ENCODE measurements at places on chromosomes 12 and 14.
A peak's percentile ranks its signal among the peaks of the same experiment; 100 is the strongest.

DNA sequence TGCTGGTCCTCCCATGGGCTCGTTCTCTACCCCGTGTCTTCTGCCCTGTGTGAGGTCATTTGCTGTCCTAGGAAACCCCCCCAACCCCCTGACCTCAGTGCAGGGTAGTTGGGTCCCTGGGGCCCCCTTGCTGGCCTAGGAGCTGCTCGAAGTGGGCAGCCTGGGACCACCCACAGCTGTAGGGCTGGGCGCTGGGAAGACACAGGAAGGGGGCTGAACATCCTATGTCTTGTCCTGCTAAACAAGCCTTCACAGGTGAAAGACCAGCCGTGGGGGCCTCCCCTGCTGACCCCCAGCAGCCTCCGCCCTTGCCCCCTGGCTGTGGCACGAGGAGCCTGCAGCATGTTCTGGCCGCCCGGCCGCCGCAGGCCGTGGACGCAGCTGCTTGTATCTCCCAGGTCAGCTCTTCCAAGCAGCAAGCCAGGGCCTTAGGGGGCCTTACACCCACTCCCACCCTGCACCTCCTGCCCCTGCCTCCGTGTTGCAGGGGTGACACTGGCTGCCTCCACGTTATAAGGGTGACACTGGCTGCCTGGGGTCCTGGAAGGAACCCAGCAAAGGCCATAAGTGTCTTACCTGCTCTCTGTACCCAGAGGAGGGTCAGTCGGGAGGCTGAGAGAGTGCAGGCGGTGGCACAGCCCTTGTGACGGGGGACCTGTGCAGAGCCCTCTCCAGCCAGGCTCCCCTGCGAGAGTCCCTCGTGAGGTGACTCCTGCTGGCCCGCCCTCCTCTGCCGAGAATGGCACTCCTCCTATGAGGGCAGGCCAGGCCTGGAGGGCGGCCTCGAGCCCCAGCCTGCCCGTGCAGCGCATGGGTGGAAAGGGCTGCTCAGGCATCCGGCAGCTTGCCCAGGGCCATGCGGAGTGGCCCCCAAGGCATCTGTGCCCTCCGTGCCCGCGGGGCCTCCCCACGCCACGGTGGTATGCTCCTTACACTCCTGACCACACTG, 11.5 kb upstream of the TEX22 start:
- DNase-seq, result no peak

DNA sequence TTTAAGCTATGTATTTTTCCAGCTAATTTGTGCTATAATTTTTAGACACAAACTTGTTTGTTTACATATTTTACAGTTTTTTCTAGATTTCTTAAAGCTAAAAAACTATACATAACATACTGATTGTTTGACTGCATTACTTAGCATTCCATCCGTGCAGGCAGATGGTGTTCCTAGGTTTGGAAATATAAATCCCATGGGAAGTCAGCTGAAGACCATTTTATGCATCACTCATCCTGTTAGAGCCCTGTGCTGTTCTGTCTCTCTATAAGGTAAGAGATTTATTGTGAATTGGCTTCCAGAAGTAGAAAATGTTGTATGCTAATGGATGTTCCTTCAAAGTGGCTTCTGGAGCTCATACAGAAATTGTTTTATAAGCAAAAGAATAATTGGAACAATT, 31.1 kb downstream of the RMST start:
- DNase-seq, result no peak

DNA sequence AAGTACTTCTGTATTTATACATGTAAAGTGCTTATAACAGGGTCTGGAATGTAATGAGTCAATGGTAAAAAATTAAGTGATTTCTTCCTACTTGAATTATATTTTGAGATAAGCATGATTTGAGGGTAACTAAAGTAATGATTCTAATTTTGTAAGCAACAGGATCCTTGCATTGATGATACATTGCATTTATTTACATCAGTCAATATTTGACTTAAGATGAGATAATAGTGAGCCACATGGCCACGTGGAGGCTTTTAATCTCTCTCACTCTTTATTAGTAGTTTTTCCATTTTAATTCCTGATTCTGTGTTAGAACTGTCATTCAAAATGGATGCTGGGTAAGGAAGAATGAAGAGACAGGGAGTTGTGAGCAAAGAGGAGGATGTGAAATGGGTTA, 298.1 kb upstream of the PRICKLE1 start:
- no peak for DNase-seq

DNA sequence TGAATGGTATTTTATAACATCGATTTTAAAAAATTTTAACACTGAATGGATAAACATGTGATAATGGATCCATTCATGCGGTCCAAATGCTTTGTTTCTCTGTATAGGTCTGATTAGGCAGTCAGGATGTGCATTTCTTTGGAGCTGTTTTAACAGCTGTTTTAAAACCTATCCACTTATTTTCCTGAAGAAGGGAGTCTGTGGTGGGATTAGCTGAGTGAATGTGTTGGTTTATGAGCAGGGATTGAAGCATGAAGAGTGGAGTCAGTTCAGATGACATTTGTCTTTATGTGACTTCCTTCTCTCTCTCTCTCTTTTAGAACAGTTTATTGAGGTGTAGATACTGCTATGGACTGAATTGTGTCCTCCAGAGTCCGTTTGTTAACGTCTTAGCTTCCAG, 37.7 kb downstream of the GLT8D2 start:
- DNase-seq, result no peak

GRCh38 chr12:69583203-69583602, 2.1 kb upstream of the CCT2 start:
- DNase-seq, result peak; percentile 21

- DNase-seq, result no peak
These were observed at the start of gene INF2 for GRCh38 chr14:104689109-104689880. TSS of gene INF2 (plus strand) at chr14:104689618. CDS start at chr14:104701366, 11,748 bp downstream.

DNA sequence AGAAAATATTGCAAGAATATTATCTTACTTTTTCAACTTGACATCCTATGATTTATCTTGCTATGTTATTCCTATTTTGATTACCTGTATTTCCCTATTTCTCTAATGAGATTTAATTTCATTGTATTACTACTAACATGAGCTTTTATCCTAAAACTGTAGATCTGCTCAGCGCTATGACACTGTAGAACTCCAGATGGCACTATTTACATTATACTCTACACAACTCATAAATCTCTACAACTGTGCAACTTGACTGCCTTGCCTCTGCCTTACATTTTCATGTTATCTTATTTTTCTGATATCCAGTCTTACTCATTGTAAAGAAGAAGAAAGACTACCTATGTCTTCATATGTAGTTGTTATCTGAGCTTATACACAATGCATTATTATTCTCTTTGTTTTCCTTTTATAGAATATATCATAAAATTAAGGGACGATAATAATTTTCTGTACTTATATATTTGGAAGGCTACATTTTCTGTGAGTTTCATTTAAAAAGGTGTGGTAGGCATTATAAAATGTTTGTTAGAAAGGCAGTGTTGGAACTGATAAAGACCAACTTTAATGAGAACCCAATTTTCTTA, 24.1 kb downstream of the NUP37 start:
- peak; percentile 21 for DNase-seq

GRCh38 chr14:103279142-103280025, 54.7 kb upstream of the EIF5 start:
- DNase-seq, result no peak

- DNase-seq, result no peak
These were observed 249.9 kb downstream of the SLC15A4 start for GRCh38 chr12:128573907-128574306.

GRCh38 chr14:104458845-104459244, 120.7 kb upstream of the C14orf180 start:
- DNase-seq, result no peak

DNA sequence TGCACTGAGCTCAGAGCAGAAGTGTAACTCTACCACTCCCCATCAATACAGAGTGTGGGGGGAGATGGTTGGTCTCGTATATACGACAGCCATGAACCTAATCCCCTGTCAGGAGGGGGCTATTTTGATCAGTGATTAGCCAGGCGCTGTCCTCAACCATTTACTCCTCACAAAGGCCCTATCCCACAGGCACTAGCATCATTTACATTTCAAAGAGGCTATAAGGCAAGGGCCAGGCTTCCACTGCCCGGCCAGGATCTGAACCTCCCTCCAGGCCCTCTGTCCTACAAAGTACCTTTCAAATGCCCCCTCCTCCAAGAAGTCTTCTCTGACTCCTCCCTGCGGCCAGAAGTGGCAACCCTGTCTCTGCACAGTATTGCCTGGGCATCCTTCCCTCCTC, 74.7 kb downstream of the ITPK1 start:
- no peak for DNase-seq

- no peak for DNase-seq
These were observed 175.4 kb upstream of the PELI2 start for GRCh38 chr14:55942826-55943225.

DNA sequence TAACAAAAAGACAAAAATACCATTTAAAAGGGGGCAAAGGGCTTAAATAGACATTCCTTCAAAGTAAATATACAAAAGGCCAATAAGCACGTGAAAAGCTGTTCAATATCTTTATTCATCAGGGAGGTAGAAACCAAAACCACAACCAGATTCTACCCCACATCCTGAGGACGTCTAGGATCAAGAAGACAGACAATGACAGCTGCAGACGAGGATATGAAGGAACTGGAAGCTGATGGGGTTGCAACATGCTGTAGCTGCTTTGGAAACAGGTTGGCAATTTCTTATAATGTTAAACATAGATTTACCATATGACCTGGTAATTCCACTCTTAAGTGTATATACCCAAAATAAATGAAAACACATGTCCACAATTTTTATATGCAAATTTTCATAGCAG, 85.1 kb upstream of the C14orf180 start:
- peak; percentile 83 for DNase-seq

DNA sequence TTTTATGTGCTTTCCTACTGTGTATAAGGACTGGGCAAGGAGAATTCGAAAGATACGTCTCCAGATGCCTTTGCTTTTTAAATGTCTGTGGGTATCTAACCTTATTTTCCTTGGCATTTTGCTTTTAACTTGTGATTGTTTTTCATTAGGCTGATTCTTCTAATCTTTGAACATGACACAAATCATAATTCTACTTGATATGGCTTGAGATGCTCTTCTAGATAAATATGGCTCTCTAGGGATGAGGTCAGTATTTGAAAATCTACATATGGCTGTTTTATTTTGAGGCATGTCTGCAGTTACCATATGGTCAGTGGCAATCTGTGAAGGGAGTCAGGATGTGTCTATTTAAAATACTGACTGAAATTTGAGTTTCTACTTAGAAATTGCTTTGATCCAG, 139.2 kb downstream of the SLC2A13 start:
- DNase-seq, result no peak

DNA sequence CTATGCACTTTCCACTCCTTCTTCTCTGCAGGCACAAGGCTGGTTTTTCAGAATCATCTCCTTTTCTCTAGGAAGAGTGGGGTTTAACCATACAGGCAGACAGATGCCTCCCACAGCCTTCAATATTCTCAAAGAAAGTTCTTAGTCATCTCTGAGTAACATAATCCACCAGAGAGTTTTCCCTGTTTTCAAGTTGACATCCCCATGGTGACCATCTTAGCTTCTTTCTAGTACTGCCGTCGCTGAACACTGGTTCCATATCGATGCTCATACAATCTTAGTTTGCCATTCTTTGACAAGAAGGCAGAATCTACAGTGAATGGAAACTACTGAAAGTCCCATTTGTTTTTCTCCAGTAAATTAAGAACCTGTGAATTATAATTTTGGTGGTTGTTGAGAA, 28.6 kb downstream of the TPH2 start:
- DNase-seq, result no peak

GRCh38 chr12:116861320-116861719, 19.9 kb downstream of the HRK start:
- peak; percentile 45 for DNase-seq

GRCh38 chr12:102900389-102900788, 16.7 kb downstream of the PAH start:
- no peak for DNase-seq

DNA sequence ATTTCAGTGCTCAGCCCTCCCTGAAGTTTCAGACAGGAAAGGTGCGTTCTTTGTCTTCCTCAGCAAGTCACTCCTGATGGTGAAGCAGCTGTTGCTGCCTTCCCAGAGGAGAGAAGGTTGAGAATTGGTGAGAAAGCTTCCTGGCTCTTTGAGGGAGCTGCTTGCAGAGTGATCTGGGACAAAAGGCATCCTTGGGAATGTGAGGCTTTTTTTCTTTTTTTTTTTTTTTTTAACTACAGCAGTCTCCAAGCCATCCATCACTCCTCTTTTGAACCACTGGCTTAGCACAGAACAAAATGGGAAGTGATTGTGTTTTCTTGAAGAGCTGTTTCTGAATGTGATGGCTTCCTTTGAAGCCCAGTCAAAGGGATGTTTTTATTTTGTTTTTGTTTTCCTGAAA, 120.4 kb upstream of the LRIG3 start:
- no peak for DNase-seq

- no peak for DNase-seq
These were observed 16.4 kb upstream of the CELA1 start for GRCh38 chr12:51362747-51363342.

- DNase-seq, result no peak
These were observed 4.9 kb upstream of the KRT5 start for GRCh38 chr12:52524898-52525591.

DNA sequence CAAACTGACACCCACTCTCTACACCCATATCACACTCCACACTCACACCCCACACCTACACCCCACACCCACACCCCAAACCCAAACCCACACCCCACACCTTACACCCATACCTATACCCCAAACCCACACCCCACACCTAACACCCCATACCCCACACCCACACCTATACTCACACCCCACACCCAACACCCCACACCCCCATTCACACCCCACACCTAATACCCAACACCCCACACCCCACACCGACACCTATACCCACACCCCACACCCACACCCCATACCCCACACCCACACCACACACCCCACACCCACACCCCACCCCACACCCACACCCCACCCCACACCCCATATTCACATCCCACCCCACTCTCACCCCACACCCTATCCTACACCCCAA, 38.5 kb downstream of the TMEM120B start:
- no peak for DNase-seq

- no peak for DNase-seq
These were observed 46.5 kb upstream of the GALNT9 start for GRCh38 chr12:132375747-132376463.

DNA sequence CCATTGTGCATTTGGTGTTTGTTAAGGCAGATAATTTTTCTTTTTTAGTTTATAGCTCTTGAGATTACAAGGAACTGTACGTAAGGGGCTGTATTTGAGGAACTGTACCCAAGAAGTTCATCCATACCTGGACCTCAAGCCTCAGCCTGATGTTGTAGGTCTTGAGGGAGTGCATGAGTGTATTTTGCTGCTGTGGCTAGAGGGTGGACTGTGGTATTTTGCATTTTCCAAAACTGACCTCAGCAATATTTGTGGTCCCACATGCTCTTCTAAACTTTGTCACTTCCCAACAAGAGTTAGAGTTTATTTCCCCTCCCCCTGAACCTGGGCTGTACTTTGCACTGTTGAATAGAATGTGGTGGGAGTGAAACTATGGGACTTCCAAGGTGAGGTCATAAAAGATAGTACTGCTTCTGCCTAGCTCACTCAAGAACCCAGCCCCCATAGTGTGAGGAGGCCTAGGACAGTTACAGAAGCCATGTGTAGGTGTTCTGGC, 42.2 kb upstream of the FBXO33 start:
- no peak for DNase-seq

DNA sequence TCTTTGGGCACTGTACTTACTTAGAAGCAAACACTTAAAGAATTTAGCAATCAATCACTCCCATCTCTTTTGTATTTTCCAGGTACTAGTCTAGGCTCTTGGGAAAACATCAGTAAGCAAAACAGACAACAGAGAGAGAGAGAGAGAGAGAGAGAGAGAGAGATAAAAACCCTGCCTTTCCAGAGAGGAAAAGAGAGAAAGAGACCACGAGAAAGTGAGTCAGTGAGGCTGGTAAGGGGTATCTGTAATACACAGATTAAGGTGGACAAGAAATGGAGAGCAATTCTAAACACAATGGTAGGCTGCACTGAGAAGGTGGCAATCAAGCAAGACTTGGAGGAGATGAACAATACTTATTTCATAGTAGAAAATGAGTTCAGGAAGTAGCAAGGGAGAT, 119.9 kb upstream of the OVCH1 start:
- no peak for DNase-seq
